ENCODE measurements at places on chromosomes 2 and 18.
A peak's percentile ranks its signal among the peaks of the same experiment; 100 is the strongest.

- DNase-seq: no peak
Measured at GRCh38 chr2:110674620-110675555, 3.0 kb downstream of the BUB1 start.

DNA sequence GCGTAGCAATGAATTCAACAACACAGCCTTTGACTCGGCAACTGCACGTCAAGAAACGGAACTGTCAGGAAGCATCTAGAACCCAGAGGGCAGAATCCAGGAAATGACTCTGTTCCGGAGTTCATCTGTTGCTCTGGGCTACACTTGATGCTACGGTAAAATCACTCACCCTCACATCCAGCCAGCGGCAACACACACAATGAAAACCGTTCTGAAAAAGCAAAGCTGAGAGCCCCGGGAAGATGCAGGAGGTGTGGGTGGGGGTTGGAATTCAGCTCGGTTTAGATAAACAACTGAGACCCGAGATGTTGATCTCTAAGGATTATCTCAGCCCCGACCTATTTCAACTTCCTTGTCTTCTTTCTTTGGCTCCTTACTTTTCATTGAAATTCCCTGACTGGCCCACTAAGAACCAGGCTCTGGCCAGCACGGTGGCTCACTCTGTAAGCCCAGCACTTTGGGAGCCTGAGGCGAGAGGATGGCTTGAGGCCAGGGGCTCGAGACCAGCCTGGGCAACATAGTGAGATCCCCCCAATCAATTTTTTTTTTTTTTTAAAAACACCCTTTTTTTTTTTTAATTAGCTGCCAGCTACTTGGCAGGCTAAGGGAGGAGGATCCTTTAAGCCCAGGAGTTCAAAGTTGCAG lies 13.3 kb upstream of the RAB17 start:
- peak; percentile 54 for DNase-seq

DNA sequence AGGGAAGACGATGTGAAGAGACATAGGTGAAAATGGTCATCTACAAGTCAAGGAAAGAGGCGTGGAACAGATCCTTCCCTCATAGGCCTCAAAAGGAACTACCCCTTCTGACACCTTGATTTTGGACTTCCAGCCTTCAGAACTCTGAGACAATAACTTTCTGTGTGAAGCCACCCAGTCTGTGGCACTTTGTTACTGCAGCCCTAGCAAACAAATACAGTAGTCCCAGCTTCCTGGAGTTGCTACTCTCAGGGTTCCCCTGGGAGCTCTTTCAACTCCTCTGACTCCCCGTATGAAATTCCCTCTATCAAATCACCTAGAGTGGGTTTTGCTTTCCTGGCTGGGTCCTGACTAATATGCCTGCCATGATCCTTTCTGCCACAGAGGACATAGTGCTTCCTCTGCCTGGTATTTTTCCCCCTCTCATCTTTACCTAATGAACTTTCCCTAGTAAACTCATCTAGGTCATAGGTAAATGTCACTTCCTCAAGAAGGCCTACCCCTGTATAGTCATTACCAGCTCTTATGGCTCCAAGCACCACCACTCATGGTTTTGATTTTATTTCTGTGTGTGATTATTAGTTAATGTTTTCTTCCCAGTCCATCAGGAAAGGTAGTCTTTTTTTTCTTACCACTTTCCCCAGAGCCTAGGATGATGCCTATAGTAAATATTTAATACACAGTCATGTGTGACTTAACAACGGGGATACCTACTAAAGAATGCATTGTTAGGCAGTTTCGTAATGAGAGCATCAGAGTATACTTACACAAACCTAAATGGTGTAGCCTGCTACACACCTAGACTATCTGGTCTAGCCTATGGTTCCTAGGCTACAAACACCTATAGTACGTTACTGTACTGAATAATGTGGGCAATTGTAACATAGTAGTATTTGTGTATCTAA lies 111.5 kb upstream of the LGALSL start:
- DNase-seq: no peak

DNA sequence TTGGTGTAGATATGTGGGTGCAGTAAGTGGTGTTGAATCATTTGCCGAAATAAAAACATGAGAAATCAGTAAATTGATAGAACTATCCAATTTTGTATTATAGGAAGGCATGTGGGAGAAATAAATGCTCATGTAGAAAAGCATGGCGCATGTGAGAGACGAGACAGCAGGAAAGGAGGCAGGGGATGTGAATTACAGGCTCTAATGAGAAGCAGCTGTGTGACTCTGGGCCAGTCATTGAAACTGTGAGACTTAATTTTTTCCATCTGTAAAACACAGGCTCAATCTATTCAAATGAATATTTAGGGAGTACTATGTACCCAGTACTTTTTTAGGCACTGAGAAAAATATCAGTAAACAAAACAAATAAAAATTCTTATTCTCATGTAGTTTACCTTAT lies 42.6 kb upstream of the MAP3K20 start:
- no peak for DNase-seq
